ENCODE measurements at places on chromosomes 1 and 21. TPM values are rescaled to one million over a fixed set of nuclear protein-coding genes. Genes with fewer than 3 reads are reported as not detected.

DNA sequence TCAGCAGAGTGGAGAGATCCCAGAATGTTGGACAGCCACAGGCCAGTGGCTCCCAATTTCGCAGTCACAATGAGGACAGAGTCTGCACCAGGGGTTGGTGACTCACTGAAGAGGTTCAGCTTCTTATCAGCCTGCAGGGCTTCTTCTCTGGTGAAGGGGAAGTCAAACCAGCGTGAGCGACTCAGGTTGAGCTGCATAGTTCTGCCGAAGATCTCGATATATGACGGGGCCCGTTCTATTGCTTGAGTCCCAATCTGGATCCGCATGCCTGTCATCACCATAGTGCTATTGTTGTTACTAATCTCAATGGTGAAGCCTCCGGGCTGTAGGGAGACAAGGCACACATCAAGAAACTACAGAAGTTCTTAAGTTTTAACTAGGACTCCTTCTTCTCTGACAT lies 58.5 kb downstream of the UBR4 start:
- no peak for DNase-seq

GRCh38 chr1:229388897-229389580 lies 44.9 kb downstream of the ACTA1 start:
- DNase-seq, result peak; percentile 36

GRCh38 chr1:209772126-209772525 lies 12.2 kb downstream of the C1orf74 start:
- DNase-seq, result no peak

DNA sequence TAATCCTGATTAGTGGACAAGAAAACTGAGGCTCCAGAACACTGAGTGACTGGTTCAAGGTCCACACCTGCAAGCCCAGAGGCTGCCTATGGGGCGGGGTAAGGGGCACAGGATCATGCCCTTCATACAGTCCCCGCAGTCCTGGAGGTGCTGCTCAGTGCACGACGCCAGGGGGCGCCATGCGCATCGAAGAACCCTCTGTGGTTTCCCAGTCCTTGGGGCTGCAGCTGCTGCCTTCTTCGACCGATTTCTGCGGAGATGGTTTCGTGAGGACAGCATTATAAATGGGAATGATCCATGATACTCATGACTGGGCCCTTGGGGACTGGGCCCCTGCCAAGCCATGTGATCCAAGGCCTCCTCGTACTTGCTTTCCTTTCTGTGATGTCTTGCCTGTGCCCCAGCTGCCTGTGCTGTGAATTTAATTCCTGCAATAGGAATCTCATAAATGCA lies 37.1 kb upstream of the ARHGEF10L start:
- peak; percentile 86 for DNase-seq

GRCh38 chr21:18545908-18546307 lies 142.3 kb upstream of the TMPRSS15 start:
- peak; percentile 19 for DNase-seq

- peak; percentile 35 for DNase-seq
Measured at GRCh38 chr21:45644041-45644906, 749 bp downstream of the PCBP3 start.

DNA sequence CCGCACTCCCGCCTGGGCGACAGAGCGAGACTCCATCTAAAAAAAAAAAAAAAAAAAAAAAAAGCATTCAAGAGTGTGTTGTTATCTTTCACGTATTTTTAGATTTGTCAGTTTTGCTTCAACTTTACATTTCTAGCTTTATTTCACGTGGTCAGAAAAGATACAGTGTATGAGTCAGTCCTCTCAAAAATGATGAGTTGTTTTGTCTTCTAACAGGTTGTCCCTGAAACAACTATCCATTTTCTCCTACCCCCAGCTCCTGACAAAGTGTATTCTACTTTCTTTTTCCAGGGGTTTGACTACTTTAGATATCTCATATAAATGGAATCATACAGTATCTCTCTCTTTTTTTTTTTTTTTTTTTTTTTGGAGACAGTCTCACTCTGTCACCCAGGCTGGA lies 5.5 kb upstream of the ZNF695 start:
- no peak for DNase-seq

- DNase-seq, result peak; percentile 71
Measured at GRCh38 chr1:19495799-19496526, 10.6 kb upstream of the CAPZB start.

GRCh38 chr1:9890224-9890731 lies 19.8 kb downstream of the CTNNBIP1 start:
- DNase-seq, result peak; percentile 95

DNA sequence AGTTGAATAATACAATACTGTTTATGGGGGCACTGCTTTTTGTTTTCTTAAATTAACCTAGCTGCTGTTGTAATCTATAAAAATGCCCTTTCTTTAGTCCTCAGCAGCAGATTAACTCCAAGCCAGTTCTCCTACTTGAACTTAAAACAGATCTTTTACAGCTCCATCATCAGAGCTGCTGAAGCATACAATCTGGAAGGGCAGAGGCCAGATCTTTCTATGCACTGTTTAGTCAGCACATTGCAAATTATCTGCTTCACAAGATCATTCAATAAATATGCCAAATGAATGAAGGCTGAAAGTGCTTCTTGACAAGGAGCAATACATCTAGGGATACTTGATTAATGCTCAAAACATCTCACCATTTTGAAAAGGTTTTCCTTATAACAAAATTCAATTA lies 115.8 kb downstream of the PLPPR5 start:
- DNase-seq, result no peak

- DNase-seq, result no peak
Measured at GRCh38 chr1:192386051-192386650, 69.4 kb downstream of the RGS21 start.

DNA sequence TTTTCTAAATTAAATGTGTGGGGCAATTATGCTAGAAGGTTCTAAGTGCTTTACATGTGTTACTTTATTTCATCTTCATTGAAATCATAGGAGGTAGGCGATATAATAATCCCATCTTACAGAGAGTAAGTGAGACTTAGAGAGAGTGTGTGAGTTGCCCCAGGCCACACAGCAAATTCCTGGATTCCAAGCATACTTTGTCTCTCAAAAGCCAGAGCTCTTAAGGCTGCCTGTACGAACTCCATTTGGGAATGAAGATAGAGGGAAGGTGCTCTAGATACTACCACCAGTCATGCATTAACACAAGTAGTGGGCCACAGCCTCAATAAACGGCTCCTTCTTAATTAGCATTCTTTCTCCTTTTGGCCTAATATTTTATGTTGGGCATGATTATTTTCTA lies 170.1 kb downstream of the SIPA1L2 start:
- peak; percentile 63 for DNase-seq

DNA sequence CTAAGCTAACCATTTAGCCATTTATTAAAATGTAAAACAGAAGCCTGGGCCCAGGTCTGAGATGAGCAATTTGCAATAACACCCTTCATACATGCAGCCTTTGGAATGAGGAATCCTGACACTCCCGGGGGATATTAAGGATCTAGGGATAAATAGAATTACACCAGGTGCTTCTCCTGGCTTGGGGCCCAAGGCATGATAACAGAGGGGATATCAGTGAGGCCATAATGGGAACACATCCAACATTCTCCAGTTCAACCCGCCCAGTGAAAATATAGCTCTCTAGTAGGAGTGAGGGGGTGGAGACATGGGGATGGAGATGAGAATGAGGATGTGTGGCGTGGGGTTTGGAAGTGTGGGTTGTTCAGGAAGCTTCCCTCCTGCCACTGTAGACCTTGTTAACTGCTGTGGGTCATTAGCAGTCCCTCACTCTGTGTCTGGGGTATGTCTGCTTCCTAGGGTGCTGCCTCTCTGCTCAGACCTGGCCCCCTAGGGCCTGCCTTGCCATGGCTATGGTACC lies 57.9 kb upstream of the KANK4 start:
- no peak for DNase-seq

GRCh38 chr1:100928128-100928527 lies 32.2 kb downstream of the SLC30A7 start:
- no peak for DNase-seq

- no peak for DNase-seq
Measured at GRCh38 chr1:245926888-245927287, 580.2 kb downstream of the SMYD3 start.

DNA sequence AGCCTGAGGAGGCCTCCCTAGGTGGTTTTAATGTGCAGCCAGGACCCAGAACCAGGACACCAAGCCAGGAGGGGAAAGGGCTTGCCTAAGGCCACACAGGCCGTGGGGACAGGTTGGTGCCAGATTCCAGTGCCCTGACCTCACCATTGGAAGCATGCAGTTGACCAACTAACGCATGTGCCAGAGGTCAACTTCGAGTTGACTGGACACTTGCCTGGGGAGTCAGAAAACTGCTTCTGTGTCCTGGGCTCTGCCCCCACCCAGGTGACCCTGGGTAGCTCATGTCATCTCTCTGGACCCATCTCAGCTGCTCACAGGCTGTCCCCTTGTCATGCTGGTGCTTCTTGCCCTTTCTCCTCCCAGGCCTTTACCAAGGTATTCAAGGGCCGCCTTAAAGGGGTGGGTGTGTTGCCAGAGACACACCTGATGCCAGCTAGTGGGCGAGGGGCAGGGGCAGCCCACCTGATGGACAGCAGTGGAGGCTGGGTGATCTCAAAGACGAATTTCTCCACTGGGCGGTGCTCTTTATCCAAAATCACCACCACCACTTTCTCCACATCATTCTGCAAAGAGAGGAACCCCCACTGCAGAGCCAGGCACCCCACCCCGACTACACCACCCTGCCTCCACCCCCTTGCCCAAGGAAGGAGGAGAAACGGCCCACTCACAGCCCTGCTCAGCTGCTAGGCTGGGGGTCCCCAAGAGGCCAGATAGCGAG lies 4.4 kb downstream of the MAD2L2 start:
- no peak for DNase-seq

- DNase-seq, result peak; percentile 7
Measured at GRCh38 chr1:119040906-119041305, 52.8 kb upstream of the TBX15 start.

DNA sequence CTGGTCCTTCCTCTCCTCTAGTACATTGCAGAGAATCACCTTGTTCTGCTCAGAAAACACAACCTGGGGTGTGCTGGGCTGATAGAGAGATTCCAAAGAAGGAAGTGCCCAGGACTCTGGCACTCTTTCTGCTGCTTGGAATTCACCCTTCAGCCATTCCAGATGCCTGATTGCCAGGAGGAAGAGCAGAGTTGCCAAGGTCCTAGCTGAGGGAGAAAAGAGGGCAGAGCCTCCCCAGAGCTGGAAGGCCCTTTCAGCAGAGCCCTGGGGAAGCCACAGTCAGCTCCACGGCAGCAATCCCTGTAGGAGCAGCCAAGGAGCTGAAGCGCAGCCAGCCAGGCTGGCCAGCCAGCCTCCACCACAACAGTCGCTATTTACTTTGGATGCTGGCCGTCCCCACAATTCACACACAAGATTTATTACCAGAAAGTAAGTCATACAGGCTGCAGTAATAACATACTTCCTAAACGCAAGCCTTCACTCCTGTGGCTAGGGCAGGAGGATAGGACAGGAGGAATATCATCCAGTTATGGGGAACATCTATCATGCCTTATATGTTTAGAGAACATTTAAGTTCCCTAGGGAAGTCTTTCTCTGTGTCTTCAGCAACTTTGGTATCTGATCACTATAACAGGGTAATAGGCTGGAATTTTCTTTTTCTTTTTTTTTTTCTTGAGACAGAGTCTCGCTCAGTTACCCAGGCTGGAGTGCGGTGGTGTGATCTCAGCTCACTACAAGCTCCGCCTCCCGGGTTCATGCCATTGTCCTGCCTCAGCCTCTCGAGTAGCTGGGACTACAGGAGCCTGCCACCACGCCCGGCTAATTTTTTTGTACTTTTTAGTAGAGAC lies 36.6 kb upstream of the SLC44A3 start:
- peak; percentile 76 for DNase-seq

GRCh38 chr1:1291548-1292441 lies 11.6 kb downstream of the SCNN1D start:
- peak; percentile 61 for DNase-seq

- no peak for DNase-seq
Measured at GRCh38 chr1:88252745-88253144, 431.3 kb upstream of the PKN2 start.

- peak; percentile 13 for DNase-seq
Measured at GRCh38 chr1:229596925-229597699, 28.8 kb downstream of the TAF5L start.

- no peak for DNase-seq
Measured at GRCh38 chr1:7617826-7618225, 153.3 kb upstream of the VAMP3 start.

DNA sequence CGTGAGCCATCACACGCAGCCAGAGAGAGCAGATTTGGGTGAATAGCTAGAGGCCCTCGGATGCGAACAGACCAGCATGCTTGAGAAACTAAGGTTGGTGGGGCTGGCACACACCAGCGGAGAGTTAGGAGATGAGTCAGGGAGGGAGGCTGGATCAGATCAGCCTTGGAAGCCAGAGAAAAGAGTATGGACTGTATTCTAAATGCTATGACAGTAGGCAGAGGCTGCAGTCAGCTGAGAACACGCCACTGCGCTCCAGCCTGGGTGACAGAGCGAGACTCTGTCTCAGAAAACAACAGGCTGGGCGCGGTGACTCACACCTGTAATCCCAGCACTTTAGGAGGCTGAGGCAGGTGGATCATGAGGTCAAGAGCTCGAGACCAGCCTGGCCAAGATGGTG lies 4.0 kb upstream of the PLEKHM2 start:
- DNase-seq, result peak; percentile 93

The LEFTY1 gene
- total RNA-seq, result not detected

The P3R3URF gene
- not detected for total RNA-seq

The KCNE1 gene
- total RNA-seq, result not detected

The INKA2 gene
- 1.3 TPM for total RNA-seq

The GPR157 gene
- total RNA-seq, result 4.7 TPM

The SPATA45 gene
- total RNA-seq, result not detected

The PGBD5 gene
- 0.10 TPM for total RNA-seq

The HES2 gene
- under 0.01 TPM for total RNA-seq

The SPRR2F gene
- total RNA-seq, result not detected

The TENT5C gene
- total RNA-seq, result 0.78 TPM

The ACTL8 gene
- total RNA-seq, result 0.48 TPM

The CD84 gene
- not detected for total RNA-seq

The LCE3D gene
- total RNA-seq, result not detected
